Frontal cortex (tissue), 4 donors: ENCODE measurements at places on chromosomes 4 and X. TPM values are rescaled to one million over a fixed set of nuclear protein-coding genes. Genes with fewer than 3 reads are reported as not detected.

SH3TC1 gene
- total RNA-seq: 1.6 TPM

NLRP2B gene
- under 0.01 TPM for total RNA-seq

ADGRG2 gene
- total RNA-seq: 2.4 TPM

ARHGEF9 gene
- 64.4 TPM for total RNA-seq

CLDN22 gene
- not detected for total RNA-seq

TMEM35A gene
- 98.2 TPM for total RNA-seq

FABP2 gene
- total RNA-seq: not detected

MTM1 gene
- total RNA-seq: 10.2 TPM

TSC22D3 gene
- 46.5 TPM for total RNA-seq

ZFYVE28 gene
- 3.7 TPM for total RNA-seq

SNX12 gene
- 62.8 TPM for total RNA-seq
